ENCODE measurements at places on chromosomes 2 and 18.

- no peak for DNase-seq
Measured at GRCh38 chr2:122643725-122644329, 888.4 kb downstream of the TSN start.

DNA sequence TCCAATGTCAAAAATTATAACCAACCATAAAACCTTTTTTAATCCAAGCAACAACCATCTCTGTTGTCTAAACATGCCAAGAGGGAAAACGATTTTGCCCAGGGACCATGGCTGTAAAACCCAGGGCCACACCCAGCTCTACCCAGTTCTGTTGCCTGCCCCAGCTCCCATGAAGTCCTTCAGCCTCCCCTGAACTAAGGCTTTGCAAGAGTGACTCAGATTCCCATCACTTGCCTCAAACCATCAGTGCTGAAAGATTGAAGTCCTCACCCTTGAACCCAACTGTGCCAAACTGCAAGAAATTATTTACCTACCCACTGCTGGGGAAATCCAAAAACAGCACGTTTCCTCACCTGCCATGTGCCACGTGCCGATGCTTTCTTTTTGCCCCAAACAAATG is 102.5 kb downstream of the TFCP2L1 start:
- DNase-seq: no peak

- DNase-seq: no peak
Measured at GRCh38 chr2:86562485-86562921, 740 bp downstream of the CHMP3 start.

DNA sequence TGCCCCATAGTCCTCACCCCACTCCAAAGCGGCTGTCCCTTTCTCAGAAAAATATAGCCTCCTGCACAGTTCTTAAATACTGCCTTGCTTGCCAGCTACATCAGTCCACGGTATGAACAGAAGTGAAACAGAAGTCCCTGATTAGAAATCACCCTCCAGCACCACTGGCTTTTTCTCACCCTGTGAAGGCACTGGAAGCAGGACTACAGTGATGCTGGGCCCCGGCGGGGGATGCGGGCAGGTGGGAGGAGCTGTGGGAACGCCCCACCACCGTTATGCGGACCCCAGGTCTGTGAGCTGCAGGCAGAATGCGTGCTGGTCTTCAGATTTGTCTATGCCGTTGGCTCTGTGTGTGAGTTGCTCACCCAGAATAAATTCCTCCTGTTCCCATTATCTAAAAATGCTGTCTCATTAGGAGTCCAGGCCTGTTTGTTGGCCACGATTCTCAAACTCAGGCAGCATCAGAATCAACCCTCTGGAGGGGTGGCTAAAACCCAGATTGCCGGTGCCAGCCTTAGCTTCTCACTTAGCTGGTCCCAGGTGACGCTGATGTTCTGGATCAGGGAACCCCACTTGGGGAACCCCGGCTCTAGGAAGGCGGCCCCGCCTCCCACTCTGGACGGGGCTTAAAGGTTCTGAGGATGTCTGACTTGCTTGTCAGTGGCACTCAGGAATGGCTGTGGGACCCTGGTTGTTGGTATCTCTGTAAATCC is 224.8 kb upstream of the PXDN start:
- DNase-seq: no peak

DNA sequence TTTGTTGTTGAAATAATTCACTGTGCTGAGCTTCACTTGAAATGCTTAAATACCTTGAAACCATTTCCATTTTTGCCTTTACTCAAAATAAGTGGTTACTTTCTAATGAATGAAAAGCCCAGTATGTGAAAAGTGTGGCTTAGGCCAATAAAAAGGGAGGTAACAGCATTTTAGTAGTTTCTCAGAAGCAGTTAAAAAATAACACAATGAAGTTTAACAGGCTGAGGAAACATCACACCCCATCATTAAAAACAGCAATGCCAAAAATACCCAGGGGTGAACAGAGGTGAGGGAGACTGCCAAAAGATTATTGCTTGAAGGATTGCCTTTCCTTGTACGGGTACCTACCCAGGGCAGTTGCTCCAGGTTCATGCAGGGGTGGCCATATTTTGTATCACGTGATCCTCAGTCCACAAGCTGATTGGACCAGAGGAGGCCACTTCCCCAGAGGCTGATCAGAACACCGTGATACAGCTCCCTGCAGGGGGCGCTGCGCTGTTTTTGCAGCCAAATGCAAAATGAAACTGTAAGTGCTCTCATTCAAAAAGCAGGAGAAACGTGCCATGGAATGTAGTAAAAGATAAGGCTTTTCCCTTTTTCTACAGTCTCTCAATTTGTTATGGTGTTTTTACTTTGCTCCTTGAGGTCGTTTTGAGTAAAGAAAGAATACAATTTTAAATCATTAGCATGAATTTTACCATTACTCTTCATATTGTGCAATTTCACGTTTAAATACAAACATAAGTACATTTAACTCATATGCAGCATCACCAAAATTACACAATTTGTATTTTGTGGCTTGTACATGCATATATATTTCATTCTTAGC is 70.2 kb upstream of the SH3BP4 start:
- DNase-seq: peak; percentile 73

Data from DMS 273 treated with DMSO at 0.1 percent for 48 hours (cell line).